Right ventricle myocardium inferior (tissue), 1 donor: ENCODE measurements at places on chromosomes 7 and 10. TPM values are rescaled to one million over a fixed set of nuclear protein-coding genes. Genes with fewer than 3 reads are reported as not detected.

The TUBB8 gene
- total RNA-seq = not detected

The WDR86 gene
- 0.41 TPM for total RNA-seq

The DPP6 gene
- total RNA-seq = 0.19 TPM

The EBLN1 gene
- total RNA-seq = not detected

The KCP gene
- 0.11 TPM for total RNA-seq

The WDFY4 gene
- 2.5 TPM for total RNA-seq

The ZFYVE27 gene
- total RNA-seq = 11.7 TPM

The PRSS37 gene
- total RNA-seq = not detected

The TMEM229A gene
- not detected for total RNA-seq

The TDRD1 gene
- 4.0 TPM for total RNA-seq

The HOXA2 gene
- total RNA-seq = 0.14 TPM

The DHX32 gene
- 42.3 TPM for total RNA-seq

The FIGNL1 gene
- 3.4 TPM for total RNA-seq

The EGR2 gene
- 1.0 TPM for total RNA-seq

The SEC61G gene
- 103 TPM for total RNA-seq

The DPCD gene
- total RNA-seq = 21.5 TPM

The LRRC17 gene
- 2.1 TPM for total RNA-seq

The TAS2R41 gene
- total RNA-seq = not detected

The DRGX gene
- not detected for total RNA-seq

The SSC4D gene
- total RNA-seq = 1.3 TPM

The ZNF488 gene
- total RNA-seq = not detected

The KNDC1 gene
- total RNA-seq = not detected

The CPXM2 gene
- 4.6 TPM for total RNA-seq

The GPAM gene
- total RNA-seq = 42.5 TPM

The LBX1 gene
- not detected for total RNA-seq

The GALNT11 gene
- 22.7 TPM for total RNA-seq

The CCDC136 gene
- 6.3 TPM for total RNA-seq

The SLC29A4 gene
- 4.0 TPM for total RNA-seq

The SPDYE16 gene
- total RNA-seq = not detected

The CNNM1 gene
- total RNA-seq = 0.16 TPM

The VWC2 gene
- 8.0 TPM for total RNA-seq

The SFTPA1 gene
- total RNA-seq = 0.24 TPM

The AKR1C8 gene
- not detected for total RNA-seq

The INSIG1 gene
- 9.4 TPM for total RNA-seq

The PLEKHS1 gene
- not detected for total RNA-seq

The ZNF425 gene
- 0.60 TPM for total RNA-seq

The LRRD1 gene
- not detected for total RNA-seq

The CALHM1 gene
- total RNA-seq = not detected

The SLC18A3 gene
- total RNA-seq = not detected

The PDE6C gene
- not detected for total RNA-seq

The VAX1 gene
- total RNA-seq = not detected

The FAM221A gene
- total RNA-seq = 2.6 TPM

The ZNF107 gene
- total RNA-seq = 1.7 TPM

The TMEM196 gene
- total RNA-seq = not detected

The SLC13A1 gene
- not detected for total RNA-seq

The TMEM178B gene
- total RNA-seq = 31.7 TPM
